ENCODE measurements at places on chromosomes 7 and 10.

GRCh38 chr7:88985295-88985694 is 189.8 kb upstream of the TEX47 start:
- DNase-seq, result no peak

DNA sequence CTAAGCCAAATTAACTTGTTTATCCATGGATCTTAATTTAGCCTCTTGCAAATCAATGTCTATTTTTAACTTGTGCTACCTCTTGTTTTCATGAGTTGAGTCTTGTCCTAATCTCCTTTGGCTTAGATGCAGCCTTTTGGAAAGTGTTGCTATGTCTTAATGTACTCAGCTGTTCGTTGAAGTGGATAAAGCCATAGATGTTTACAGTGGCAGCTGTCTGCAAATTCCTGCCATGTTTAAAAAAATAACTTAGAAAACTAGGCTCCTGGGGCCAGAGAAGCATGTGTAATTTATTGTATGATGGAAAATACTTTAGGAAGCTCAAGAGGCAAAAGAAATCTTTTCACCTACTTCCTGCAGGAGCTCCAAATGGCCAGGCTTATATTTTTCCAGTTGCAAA is 253.1 kb upstream of the RHOBTB1 start:
- no peak for DNase-seq

DNA sequence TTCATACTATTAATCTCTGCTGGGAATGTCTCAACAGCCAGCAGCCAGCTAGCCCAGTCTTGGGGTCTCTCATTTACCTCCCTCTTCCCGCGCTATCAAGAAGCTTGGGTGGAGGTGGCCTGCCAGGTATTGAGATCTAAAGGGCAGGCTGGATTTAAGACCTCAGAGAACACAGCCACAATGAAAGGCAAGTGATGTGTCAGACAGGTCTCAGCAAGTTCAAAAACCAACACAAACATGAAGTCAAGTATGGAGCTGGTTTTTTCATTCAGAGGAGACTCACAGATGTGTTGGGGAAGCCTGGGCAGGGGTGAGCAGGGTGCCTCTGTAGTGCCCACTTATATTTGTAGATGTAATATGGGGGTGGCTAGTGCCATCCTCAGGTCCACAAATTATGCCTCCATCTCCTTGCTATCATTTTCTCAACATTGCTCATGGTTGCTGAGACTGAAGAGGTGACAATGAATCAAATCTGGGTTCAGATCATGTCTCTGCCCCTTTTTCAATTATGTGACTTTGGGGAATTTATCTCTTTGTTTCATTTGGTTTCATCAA is 27.7 kb upstream of the CROT start:
- DNase-seq, result peak; percentile 10

DNA sequence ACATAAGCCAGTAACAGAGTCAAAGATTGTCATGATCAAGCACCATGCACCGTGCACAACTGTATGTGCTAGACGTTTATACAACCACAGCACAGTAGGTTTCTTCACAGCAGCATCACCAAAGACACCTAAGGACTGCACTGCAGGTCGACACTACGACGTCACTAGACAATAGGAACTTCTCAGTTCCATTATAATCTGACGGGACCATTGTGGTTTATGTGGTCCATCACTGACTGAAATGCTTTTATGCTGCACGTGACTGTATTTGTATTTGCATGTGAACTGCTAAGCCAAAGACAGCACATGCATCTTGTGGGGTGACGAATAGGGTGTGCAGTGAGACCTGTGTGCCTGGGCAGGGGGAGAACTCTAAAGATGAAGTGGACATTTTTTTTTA is 164.9 kb downstream of the PARD3 start:
- no peak for DNase-seq

GRCh38 chr7:31336202-31337001 is 4.1 kb downstream of the NEUROD6 start:
- no peak for DNase-seq

DNA sequence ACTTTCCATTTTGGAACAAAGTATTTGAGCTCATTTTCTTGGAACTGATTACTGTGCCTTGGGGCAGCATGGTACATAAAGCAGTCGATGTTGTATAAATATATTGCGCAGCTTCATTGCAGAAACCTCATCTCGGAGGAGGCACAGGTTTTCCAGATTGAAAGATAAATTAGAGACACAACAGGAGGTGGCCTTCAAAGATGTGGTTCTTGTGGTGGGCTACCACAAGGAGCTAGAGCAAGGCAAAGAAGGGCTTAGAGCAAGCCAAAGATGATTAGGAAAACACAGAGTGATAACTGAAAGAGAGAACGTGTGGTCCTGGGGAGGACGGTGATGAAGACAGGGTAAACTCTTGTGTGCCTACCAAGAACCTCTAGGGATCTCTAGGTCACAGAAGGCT is 169.1 kb upstream of the TNS3 start:
- DNase-seq, result no peak

GRCh38 chr10:130481936-130482335 is 345.7 kb downstream of the GLRX3 start:
- DNase-seq, result no peak

DNA sequence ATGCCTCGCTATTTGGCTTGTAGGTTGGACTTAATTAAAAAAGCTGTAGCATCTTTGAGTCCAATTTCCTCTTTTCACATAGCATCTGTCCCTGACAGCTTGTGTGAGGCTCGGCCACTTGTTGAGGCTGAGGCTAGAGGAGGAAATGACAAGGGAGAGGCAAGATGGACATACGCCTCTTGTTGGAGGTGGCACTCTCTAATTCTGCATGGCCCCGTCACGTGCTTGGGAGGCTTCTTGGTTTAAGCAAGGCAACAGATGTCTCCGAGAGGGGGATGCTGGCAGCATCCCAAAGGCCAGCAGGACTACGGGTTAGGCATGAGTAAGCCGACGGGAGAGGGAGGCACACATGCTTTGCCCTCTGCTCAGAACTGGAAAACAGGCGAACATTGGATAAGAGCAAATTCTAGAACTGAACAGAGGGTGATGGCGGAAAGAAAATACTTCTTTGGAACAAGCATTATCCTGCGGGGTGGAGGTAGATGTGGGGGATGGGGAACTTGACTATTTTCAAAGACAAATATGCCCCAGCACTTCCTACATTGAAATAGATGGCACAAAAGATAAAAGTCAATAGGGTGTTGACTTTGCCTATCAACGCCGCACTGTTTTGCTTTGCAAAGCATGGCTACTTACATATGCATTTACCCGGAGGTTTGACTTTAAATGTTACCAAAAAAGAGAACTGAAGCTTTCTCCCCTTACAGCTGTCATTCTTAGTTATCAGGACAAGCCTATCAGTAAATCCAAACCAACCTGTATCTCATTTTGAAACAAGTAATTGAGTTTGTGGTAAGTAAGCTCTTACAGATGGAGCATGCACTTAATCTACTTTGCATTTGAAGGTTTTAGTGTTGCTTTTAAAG is 94.8 kb downstream of the CHN2 start:
- DNase-seq, result no peak

GRCh38 chr10:19811540-19811939 is 4.7 kb upstream of the PLXDC2 start:
- no peak for DNase-seq

DNA sequence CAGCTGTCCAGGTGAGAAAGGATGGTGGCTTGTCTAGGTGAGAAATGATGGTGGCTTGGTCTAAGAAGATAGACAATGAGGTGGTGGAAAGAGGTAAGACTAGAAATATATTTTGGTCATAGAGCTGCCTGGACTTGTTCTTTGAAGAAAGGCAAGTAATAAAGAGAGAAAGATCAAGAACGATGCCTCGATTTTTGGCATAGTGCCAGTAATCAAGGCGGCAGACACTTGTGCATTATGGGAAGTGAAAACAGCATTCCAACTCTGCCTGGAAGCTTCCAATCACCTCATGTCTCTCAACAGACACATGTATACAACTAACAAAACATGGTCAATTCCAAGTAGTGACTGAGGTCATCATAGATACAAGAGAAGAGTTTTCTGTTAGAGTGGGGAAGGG is 423.8 kb upstream of the NRP1 start:
- DNase-seq, result no peak

DNA sequence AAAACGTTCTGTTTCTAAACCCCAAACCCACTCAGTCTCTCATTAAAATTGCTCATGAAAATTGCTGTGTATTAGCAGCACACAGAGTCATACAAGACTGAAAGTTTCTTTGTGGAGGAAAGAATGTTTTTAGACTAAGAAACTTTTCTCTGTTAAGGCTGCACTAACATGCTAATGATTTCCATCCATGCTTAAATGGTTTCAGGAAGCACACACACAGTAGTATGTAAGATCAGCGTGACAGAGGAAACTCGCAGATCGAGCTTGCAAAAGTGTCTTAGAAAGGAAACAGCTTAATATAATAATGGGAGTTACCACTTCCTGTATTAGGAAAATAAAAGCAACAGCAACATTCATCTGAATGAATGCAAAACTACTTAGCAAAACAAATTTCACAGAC is 112.7 kb downstream of the ICA1 start:
- DNase-seq, result no peak

DNA sequence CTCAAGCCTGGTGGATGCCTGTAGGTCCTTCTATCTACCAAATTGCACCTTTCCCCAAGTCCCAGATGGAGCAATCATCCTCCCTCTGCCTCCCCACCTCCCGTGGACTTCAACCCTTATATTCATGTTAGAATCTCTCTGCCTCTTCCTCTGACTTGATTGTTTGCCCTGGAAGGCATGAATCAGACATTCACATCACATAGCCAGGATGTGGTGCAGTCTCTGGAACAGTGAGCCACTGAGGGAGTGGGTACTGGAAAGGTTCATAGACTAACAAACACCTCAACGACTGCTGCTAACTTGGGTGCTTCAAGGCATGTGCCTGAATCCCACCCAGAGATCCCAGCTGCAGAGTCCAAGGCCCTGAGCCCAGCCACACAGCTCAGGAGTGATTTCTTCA is 494.0 kb downstream of the TNS3 start:
- DNase-seq, result no peak

GRCh38 chr10:67912331-67912946 is 28.0 kb downstream of the SIRT1 start:
- DNase-seq, result no peak

DNA sequence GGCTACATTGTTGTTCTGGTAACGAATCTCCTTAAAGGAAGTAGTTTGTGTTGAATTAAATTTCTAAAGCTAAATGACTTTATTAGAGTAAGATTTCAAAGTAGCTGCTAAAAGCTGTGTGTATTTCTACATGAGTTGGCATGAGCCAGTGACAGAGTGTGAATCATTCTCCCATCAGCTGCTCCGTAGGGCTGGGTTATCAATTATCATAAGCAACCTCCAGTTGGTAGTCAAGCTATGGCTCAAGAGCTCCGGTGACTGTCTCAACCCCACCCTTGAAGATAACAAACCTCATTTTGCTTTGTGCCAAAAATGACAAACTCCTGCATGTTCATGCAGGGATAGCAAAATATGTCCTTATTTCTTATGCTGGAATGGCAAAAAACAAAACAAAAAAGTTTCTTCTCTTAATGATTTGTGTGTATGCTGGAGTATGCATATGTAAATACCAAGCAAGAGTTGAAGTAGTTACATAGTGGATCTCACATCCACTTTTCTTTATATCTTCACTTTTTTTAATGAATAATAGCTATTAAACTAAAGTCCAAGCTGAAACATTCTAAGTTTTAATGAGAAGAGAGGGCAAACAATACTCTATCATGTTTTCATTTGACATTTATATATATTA is 249.4 kb downstream of the CACNA2D1 start:
- no peak for DNase-seq

DNA sequence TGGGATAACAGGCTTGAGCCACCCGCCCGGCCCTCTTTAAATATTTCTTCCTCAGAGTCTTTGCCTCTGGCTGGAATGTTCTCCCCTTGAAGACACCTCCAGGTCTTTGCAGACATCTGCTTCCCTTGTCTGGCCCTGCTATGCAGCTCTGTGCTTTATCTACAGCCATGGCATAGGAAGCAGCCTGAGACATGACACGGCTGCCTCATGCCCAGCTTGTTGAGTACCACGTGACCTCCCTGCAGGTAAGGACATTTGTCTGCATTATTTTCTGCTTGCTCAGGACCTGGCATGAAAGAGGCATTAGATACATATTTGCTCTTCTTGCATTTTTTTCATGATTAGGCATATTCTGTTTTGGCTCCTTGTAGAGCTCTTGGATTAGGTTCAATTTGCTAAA is 113.8 kb upstream of the KLF6 start:
- peak; percentile 93 for DNase-seq

- no peak for DNase-seq
Measured at GRCh38 chr10:6590100-6590499, 10.0 kb upstream of the PRKCQ start.

- DNase-seq, result no peak
Measured at GRCh38 chr10:2786251-2786650, 281.1 kb upstream of the PFKP start.

DNA sequence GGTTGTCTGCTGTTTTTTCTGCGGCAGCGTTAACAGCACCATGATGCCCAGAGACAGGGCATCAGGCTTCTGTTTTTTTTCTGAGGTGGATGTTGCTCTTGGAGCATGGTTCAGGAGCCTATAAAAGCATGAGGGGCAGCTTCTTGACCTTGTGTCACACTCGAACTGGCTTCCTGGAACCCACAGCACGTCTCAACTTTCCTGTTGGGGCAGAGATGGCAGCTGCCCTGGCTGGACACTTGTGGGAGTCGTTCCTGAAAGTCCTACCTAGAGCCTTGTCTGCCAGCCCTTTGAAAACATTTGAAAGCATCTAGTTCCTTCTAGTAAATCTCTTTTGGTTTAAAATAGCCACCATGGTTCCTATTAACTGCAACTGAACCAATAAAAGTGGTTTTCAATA is 28.9 kb upstream of the PRKAG2 start:
- no peak for DNase-seq

DNA sequence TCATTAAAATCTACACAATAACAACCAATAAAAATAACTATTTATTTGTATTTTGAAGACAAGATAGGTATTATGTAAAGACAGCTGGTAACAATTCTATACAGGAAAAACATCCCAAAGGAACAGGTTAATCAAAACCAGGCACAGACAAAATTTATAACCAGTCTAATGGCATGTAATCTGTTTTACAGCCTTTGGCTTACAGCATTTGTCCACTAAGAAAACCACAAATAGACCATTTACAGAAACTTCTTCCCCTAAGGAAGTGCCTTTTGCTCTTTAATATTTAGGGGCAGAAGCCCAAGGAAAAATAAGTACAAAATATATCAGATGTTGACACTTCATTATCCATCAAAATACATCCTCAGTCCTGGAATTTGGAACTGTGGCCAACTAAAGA is 65.0 kb downstream of the SVIL start:
- DNase-seq, result no peak

All from prostate gland (tissue), 2 donors.